G401 (cell line): ENCODE measurements at places on chromosomes 2 and 18. TPM values are rescaled to one million over a fixed set of nuclear protein-coding genes. Genes with fewer than 3 reads are reported as not detected.

DNA sequence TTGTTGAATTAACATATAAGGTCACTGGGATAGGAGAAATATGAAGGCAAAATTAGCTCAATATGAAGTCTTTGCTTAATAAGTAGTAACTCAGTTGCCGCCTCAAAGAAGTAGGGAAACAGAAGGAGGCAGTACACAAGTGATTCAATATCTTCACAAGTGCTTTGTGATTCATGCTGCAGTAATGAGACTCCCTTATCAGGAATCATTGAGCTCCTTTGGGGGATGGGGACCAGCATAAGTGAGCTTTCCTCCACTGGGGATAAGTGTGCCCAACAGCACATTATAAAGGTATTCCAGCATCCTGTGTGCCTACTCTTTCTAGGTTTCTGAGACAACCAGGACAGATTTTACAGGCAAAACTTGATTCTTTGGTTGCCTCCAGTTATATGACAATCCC lies 323.4 kb upstream of the UBE2E3 start:
- DNase-seq, result no peak

DNA sequence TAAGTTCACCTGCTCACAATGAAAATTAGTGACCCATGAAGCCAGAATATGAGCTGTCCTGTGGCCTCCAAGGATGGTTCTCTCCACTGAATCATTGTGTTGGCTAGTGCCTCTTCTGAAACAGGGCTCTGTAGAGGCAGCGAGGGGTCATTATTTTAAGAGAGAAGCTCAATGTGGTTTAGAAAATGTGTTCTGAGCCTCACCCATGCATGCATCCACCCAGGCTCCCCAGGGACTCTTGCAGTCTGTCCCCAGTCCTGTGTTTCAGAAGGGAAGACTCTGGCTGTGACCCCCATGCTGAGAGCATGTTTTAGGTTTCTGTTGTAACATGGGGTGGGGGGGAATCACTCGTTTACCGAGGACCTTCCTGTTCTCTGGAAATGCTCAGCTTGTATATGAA lies 135.2 kb downstream of the RNF144A start:
- no peak for DNase-seq

GRCh38 chr2:20595439-20596192 lies 55.3 kb downstream of the HS1BP3 start:
- no peak for DNase-seq

- peak; percentile 68 for DNase-seq
These were observed 31.3 kb upstream of the SSB start for GRCh38 chr2:169767243-169767888.

GRCh38 chr2:239459606-239460005 lies 58.8 kb upstream of the HDAC4 start:
- peak; percentile 52 for DNase-seq

- no peak for DNase-seq
These were observed 117.8 kb downstream of the WDSUB1 start for GRCh38 chr2:159168707-159169106.

DNA sequence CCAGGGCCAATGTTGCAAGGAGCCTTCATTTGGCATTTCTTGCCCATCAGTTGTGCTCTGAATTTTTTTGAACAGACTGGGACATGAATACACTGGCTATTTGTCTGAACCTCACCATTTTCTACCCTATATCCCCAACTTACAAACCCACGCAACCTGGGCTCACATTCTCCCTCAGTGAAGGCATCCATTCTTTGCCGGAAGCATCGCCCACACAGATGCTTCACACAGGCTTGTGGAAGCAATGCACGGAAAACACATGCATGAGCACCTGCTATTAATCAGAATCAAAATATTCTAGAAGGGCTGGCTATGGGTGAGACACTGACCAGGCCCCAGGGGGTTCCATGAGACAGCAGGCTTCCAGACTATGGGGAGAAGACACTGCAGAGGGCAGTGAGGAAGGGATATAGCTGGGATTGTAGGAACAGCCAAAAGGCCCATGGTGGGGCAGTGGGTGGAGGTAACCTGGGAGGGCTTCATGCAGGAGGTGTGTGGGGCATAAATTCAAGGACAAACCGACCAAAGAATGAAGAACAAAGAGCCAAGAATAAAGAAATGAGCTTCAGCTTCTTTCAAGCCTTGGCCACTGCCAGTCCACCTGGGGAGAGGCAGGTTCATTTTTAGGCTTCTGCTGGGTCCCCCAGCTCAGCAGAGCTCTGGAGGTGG lies 261.5 kb downstream of the CELF4 start:
- no peak for DNase-seq

- DNase-seq, result peak; percentile 44
These were observed 26.1 kb upstream of the OTOF start for GRCh38 chr2:26504002-26504401.

DNA sequence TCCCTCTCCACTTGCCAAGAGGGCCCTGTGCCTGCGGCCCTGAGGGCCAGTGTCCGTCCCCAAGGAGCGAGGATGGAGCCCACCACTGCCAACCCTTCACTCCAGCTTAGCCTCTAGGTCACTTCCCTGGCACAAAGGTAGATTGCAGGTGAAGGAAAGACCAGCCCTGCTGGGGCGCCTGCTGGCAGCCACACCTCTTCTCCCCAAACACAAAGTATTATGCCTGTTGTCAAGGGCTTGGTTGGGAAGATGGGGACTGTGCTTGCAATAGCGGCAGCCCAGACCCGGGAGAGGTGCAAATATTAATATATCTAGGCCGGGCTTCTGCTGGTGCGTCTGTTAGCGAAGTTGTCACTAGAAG lies 7.7 kb downstream of the KCNF1 start:
- DNase-seq, result no peak

DNA sequence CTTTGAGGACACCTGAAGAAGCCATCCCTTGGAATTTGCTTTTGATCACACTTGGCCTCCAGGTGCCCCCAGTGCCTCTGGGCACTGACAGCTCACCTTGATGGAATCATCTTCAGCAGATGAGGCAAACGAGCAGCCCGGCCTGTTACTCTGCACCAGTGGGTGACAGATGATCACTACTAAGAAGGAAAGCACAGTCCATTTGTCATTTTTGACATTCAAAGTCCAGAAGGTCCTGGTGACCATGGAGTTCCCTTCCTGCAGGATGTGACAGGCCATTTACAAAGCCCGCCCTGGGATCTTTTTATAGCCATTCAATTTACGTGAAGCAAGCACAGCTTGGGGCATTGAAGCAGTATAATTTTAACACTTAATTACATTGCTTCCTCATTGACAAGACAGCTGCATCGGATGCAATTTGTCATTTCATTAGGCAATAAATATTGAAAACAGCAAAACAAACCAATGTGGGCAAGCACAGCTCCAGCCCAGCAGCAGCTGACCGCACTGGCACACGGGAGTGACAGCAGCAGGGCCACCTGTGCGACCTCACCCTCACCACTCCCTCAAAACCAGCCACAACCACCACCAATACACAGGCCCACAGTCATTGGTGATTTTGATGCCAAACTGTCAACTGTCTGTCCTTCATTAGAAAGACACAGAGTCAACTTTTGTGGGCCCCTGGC lies 76.0 kb upstream of the SLC66A3 start:
- no peak for DNase-seq

GRCh38 chr2:230162981-230163380 lies 56.8 kb downstream of the SP110 start:
- DNase-seq, result no peak

- no peak for DNase-seq
These were observed 12.6 kb downstream of the DHX57 start for GRCh38 chr2:38863061-38863695.

DNA sequence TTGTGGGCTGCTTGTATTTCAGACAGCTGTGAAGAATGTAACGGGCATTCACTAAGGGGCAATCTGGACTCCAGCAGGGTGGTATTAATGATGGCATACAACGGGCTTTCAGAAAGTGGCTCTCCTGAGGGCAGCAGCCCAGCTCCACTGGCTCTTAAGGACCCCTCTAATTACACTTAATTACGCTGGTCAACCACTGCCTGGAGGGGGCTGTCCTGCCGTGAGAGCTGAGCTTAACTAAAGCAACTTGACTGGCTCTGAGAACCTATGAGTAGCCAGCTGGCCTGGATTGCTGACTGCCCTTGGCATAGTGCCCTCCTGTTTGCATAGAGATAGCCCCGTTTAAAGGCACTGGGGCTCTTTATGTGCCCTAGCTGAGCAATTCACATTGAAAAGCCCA lies 3.8 kb downstream of the LIPG start:
- DNase-seq, result peak; percentile 76

PKDCC gene
- total RNA-seq, result 36.9 and 37.4 TPM in 2 replicates

AGXT gene
- not detected in 2 replicates for total RNA-seq

C18orf63 gene
- not detected in 2 replicates for total RNA-seq

SLC19A3 gene
- not detected in 2 replicates for total RNA-seq
